ENCODE measurements at places on chromosomes 5 and 9.

DNA sequence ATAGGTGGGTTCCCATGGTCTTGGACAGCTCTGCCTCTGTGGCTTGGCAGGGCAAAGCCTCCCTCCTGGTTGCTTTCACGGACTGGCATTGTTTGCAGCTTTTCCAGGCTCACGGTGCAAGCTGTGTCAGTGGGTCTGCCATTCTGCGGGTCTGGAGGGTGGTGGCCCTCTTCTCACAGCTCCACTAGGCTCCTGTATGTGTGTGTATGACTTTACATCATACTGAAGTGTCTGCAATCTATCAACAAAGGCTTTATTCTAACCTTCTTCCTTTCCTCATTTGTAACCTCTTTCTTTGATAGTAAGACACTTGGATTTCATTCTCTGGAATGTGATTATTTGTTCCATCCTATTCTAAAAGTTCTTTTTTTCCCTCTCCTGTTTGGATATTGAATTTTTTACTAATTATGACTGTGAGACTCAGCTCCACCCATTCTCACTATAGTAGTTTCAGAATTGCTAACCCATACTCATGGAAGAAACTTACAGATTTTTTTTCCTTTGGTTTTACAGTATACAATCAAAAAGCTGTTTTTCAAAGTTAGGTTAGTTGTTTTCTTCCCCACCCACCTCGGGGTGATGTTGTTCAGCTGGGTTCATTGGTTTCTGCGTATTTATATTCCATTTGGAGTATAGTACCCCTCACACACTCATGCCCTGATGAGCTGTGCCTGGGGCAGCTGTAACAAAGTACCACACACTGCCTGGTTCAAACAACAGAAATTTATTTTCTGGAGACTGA is 144.6 kb upstream of the OTULINL start:
- no peak for DNase-seq

DNA sequence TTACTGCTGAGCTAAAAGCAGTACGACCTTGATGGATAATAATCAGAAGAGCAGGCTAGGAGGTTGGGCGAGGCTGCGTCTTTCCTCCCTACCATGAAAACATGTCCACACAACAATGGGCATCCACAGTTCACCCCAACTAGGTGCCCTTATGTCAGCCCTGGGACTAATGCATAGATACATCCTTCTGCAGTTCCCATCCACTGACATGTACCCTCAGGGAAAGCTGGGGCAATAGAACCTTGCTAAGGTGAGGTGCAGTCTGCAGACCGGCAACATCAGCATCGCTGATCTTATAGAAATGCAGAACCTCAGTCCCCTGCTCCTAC is 697 bp upstream of the PRUNE2 start:
- no peak for DNase-seq

GRCh38 chr5:159727167-159727566 is 189.1 kb upstream of the ADRA1B start:
- DNase-seq: no peak

- DNase-seq: no peak
Observed at GRCh38 chr5:141369994-141370848, at the start of gene PCDHGB3. TSS of gene PCDHGB3 (plus strand) at chr5:141370242. CDS start at chr5:141370395, 153 bp downstream.

DNA sequence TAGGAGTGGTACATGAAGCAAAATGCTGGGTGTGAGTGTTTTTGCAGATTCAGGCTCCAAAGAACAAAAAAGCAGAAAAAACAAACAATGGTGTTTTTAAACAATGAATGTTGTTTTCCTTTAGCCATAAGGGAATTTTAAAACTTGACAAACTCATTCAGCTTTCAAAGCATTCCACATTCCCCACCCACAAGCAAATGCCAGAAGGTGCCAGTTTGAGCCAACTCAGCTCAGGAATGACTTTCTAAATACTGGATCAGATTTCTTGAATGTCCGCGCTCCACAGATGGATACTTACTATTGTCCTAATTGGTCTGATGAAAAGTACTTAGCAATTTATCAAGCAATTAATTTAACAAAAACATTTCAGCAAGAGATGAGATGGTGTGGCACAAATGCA is 12.9 kb upstream of the MOB3B start:
- no peak for DNase-seq

DNA sequence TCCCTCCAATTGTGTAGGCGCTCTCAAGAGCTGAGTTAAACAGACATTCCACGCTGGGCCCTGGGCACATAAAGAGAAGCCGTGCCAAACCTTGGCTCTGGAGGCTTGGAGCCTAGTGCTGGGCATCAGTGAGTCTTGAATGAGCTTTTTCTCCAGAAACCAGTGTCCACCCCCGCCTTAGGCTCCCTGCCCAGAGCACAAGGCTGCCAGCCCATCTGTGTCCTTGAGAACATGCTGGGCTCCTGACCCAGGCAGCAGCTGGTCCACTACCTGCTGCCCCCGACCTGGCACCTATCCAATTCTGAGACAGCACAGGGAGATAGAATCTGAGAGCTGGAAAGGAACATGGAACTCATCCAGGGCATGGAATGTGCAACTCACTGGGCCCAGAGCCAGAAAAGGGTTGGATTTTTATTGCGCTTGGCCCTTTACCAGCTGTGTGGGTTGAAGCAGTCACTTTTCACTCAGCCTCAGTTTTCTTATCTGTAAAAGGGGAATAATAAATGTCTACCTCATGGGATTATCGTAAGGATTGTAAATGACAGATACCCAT is 92.4 kb upstream of the CPLX2 start:
- DNase-seq: no peak

DNA sequence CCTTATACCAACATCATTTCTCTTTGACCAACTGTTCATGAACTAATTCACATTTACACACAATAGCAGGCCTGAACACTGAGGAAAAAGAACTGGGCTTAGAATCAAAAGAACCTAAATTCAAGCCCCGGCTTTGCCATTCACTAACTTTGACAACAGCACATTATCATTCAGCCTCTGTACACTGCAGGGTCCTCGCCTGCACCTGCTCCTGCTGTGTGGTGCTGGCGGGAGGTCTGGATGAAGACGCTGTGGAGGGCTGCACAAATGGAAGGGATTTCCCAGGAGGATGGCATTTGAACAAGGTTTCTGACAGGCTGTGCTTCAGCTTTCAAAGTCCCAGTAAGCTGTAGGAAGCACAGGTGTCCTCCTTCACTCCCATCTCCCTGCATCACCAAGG is 151.2 kb downstream of the ZDHHC21 start:
- no peak for DNase-seq

DNA sequence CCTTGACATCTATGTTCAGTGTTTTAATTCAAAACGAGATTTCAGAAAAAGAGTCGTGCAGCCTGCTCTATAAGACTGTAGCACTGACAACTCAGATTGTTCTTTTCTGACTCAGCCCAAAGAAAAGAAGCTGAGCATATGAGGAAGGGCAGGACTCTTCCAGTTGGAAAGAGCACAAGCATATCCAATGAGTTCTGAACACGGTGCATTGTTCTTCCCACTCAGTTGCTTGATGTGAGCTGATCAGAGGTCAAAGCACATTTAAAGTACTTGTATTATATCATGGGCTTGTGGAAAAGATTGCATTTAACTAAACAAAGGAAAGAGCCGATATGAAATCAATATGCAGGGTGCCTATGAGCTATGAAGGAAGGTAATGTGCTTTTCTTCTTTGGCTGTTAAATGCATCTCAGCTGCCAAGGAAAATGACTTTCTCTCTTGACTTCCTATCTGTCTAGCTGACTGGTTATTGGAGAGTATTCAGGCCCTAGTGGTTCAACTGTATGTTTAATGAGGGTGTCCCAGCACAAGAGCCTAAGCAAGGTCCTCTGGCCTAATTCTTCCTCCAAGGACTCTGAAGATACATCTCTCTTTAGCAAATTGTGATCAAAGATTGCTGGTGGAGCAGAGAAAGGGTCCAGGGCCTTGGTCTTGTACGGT is 226.6 kb upstream of the PPP1R2B start:
- DNase-seq: no peak

GRCh38 chr9:27880156-27880555 is 306.9 kb upstream of the C9orf72 start:
- DNase-seq: no peak

DNA sequence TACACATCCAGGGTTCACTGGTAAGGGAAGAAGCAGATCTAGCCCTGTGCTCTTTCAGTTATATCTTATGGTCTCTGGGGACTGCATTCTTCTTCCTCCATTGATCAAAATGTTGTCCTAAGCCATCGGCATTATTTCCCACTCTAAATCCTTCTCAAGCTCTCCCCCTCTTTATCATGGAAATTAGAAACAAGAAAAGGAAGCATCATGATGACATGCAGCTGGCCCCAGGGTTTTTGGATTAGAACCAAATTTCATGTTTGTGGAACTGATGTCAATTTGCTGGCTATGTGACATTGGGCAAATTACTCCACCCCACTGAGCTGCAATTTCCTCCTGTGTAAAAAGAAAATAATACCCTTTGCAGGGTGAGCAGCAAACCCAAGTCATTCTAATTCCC is 39.5 kb downstream of the MFAP3 start:
- no peak for DNase-seq

GRCh38 chr9:110028271-110028670 is 179.7 kb downstream of the C9orf152 start:
- no peak for DNase-seq

DNA sequence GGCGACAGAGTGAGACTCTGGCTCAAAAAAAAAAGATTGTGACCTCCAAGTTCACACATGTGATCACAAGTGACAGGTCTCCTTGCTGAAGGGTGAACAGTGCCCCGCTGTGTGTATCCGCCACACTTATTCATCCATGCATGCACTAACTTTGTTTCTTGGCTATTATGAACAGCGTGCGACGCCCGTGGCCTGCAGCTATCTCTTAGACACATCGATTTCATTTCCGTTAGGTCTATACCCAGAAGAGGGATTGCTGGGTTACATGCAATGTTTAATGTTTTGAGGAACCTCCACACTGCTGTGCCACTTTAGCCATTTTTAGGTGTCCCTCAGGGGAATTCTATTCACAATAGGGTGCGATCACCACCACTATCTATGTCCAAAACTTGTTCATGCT is 12.1 kb upstream of the EGFL7 start:
- no peak for DNase-seq

DNA sequence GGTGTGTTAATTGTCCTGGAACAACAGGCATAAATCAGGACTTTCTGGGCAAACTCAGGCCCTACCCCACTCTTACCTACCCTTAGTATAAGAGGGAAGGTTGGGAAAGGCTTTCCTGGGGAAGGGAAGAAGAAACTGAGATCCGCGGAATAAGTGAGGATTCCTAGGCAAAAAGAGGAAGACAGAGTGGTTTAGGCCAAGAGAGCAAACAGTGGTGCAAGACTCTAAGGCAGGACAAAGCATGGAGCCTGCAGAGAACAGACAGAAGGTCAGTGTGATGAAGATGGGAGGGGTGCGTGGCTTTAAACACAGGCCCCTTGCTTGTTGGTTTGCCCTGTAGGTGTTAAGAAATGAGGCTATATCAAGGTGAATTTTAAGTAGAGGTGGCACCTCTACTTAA is 69.4 kb downstream of the TMC1 start:
- no peak for DNase-seq

- DNase-seq: no peak
Observed at GRCh38 chr5:154168395-154168794, 22.1 kb upstream of the GALNT10 start.

- no peak for DNase-seq
Observed at GRCh38 chr9:100468041-100468440, 4.9 kb upstream of the TMEFF1 start.

GRCh38 chr5:118548761-118549720 is 439.3 kb downstream of the DTWD2 start:
- peak; percentile 78 for DNase-seq

GRCh38 chr9:111937781-111938426 is 41.3 kb downstream of the UGCG start:
- DNase-seq: no peak

DNA sequence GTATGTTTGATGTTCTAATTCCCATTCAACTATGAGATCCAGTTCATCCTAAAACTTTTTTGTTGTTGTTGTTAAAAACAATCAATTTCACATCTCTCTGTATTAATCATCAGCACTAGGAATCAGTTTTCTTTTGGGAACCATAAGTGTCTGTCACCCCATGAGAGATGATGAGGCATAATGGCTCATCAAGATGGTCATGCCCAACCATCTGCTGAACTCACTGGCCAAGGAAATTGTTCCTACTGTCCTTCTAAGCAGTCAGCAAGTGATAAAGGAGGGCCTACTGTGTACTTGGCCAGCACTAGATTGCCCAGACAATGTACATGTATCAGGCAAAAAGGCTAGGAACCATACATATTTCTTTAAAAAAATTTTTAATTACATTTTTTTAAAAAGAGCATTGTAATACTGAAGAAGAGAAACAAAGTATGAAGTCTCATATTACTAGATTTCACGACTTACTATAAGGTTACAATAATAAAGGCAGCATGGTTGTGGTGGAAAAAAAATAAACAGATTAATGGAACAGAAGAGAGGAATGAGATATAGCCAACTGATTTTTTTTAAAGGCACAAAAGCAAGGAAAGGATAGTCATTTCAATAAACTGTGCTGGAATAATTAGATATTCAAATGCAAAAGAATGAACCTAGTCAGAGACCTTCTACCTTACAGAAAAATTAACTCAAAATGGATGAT is 458.3 kb downstream of the SPOCK1 start:
- no peak for DNase-seq

DNA sequence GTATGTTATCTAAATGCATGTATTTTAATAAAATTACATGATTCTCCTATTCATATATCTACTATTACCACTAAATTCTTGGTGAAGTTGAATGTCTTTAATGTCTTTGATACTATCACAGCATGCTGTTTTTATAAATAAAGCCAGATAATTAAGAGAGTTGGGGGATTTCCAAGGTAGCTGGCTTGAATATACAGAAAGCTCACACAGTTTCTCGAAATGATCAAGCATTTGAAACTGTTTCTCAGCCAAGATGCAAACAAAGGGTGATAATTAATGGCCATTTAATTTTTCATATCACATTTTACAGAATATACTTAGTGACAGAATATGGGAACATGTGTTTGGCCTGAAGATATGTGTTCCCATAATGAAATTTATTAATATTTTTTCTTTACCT is 145.6 kb upstream of the CDH12 start:
- no peak for DNase-seq

- peak; percentile 70 for DNase-seq
Observed at GRCh38 chr9:125549465-125549871, 157.5 kb downstream of the MAPKAP1 start.

DNA sequence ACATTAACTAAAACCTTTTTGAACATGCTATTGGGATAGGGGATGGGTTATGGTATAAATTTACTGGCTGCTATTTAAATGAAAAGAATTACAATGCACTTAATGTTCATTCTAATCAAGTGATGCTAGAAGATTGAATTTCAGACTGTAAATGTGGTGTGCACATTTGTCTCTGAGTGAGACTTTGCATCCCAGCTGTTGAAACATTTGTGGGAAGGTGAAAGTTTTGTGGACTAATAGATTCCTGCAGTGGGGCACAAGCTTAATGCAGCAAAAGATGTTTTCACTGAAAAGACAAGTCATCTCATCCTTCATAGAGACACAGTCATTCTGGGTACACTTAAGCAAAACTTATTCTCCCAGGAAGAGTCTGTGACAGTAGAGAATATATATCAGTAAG is 323.6 kb downstream of the NFIB start:
- no peak for DNase-seq

GRCh38 chr5:11104651-11105112 is 343.6 kb upstream of the DAP start:
- no peak for DNase-seq
